ENCODE measurements at places on chromosomes 2 and 18.

DNA sequence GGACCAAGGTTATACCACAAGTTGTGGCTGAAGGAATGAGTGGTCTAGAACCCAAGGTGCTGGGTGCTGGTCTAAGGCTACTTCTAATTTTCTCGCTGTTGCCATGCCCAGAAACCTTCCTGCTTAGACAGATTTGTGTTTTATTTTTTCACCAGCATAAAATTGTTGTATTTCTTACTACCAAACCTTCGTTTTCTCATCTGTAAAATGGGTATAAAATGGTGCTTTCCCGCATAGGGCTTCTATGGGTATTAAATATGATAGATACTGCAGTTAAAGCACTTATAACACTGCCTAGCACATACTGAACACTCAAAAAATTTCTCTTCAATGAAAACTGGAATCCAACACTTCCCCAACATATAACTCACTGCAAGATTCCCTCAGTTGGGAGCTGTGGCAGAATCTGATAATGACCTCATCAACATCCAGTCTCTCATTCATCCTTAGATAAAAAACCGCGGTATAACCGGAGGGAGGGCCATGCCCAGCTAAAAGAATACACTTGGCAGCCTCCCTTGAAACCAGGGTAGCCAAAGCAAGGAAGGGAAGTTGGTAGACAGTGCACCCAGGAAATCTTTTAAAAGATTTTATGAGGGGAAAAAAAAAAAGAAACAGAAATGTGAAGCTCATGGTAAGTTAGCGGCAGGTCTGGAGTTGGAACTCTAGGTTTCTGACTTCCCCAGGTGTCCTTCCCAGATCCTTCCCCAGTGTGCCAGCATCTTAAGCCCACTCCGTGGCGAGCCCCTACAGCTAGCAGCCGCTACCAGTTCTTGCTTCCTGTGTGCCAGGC is 1.2 kb downstream of the NEMP2 start:
- no peak for DNase-seq

DNA sequence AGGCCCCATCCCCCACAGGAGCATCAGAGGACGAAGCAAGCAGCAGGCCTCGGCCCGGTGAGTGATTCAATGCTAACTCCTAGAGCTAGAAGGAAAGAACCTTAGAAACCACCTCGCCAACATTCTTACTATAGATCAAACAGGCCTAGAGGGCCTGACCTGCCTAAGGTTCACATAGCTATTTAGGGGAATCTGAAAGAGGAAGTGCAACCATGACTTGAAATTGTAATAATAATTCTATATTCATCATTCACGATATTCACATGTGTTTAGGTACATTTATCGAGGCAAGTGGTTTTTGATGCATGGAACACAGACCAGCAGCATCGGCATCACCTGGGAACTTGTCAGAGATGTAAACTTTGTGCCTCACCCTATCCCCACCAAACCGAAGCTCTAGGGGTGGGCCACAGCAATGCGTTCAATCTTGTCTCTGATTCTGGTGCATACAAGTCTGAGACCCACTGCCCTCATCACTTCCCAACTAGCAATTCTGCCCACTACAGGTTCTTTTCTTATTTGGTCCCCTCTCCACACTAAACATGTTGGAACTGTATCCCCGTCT is 78.0 kb upstream of the DNMT3A start:
- peak; percentile 74 for DNase-seq

DNA sequence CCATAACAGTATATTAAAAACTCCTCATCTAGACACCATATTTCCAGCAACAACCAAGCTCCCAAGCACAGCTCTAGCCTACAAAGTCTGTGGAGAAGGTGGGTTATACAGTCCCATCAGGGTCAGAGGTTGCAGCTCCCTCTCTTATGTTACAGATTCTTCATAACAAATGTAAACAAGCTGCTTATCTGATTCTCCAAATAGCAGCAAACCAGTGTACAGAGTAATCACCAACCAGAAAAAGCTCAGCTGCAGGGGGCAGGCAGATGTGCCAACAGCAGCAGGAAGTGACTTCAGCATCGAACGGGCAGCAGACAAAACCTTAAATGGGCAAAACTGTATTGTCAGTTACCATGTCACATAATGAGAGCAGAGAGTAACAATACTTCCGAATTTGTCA is 52.9 kb upstream of the NABP1 start:
- peak; percentile 84 for DNase-seq

DNA sequence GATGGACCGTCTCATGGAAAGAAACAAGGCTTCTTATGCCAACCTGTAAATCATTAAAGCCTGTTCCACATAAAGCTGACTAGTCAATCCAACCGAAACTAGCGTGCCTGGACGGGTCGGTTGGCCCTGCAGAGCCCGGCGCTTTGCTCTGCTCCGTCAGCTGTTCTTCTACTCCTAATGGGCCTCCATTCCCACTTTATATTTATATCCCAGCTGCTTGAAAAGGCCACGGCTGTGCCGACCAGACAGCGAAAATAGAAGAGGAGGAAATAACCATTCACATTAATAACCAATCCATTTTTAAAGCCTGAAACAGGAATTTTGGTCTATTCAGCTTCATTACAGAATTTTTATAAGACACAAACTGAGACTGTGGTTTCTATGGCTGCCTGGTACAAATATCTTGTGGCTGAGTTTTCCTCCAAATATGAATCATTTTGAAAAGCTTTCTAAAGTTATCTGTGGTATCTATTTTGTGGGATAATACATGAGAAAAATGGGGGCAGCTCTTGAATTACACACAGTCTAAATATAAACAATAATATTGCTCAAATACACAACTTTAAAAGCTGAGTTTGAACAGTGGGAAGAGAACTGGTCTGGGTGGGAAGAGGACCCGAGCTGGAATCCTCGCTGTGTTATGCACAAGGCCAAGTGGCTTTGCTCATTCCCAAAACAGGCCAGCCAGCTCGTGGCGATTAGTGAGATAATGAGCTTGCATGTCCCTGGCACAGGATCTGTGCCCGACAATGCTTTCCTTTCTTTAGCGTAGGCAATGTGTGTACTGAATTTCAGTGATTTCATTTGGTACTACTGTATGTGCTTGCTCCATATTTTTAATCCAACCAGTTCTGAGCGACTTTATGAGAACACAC is 10.5 kb upstream of the FAM124B start:
- DNase-seq, result no peak

- DNase-seq, result no peak
Observed at GRCh38 chr2:52289741-52290140, 1257.8 kb upstream of the NRXN1 start.

- DNase-seq, result no peak
Observed at GRCh38 chr2:197184959-197185586, 125.5 kb downstream of the ANKRD44 start.

DNA sequence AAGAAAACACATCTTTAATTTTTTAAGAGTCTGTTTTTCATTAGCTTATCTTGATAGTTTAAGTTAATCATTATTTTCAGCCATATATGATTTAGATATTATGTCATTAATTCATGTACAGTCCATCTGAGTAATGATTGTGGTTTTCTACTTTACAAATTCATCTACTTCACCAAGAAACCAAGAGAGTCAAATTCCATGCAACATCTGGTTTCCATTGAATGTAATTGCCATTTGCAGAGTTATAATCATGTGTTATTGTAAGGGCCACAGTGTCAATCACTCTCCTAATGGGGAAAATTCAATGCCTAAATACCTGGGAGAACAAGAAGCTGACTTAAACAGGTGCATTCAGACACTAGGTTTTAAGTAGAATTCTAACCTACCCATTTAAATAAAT is 217.2 kb upstream of the OSR1 start:
- DNase-seq, result no peak

GRCh38 chr18:8469544-8470130 is 139.6 kb upstream of the RAB12 start:
- DNase-seq, result no peak

DNA sequence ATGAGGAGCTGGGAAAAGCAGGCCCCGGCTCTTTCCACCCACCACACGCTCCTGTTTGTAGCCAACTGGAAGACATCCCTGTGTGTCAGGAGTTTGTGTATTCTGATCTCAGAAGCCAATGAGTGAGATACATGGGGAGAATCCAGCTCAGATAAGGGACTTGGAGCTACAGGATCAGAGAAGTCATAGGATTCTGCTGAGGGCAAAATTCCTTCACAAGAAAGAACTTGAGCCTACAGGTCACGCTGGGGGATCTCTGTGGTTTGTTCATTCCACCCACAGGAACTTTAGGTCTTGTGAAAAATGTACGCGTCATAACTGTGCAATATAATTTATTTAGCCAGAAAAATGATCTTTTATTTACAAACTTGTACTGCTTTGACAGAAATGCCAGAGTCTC is 80.1 kb upstream of the SMIM21 start:
- DNase-seq, result no peak

DNA sequence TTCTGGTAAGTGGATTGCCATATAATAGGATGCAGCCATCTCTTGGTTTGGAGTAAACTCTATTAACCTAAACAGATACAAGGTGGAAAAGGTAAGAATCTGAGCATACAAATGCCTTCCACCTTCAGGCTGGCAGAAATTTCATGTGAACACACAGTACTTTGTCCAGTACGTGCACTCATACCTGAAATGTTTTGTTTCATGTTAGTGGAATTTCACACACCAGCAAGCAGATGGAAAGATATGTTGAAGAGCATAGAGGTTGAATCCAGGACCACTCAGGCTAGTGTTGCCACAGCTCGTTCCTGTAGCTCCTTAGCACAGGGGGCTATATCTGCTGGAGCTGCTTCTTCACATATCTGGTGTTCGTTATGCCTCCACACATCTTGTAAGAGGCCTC is 34.0 kb downstream of the CRIM1 start:
- no peak for DNase-seq

- DNase-seq, result no peak
Observed at GRCh38 chr18:10928011-10928771, 221.2 kb downstream of the PIEZO2 start.

GRCh38 chr18:6649421-6650126 is 79.9 kb upstream of the ARHGAP28 start:
- no peak for DNase-seq

DNA sequence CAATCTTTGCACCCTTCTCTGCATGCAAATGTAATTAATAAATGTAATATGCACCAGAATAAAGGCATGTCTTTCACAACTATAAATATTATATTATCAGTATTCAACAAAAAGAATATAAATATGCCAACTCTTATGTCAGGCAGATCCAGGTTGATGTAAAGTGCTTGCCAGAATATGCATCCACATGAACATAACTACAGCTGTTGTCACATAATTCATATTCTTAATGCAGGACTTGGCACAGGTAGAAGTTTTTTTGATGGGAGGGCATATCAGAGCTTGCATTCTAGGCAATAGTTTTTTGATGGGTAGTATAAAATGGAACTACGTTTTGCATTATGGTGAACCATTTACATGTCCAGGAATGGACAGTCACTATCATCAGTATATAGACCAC is 544.3 kb downstream of the ZNF804A start:
- no peak for DNase-seq

DNA sequence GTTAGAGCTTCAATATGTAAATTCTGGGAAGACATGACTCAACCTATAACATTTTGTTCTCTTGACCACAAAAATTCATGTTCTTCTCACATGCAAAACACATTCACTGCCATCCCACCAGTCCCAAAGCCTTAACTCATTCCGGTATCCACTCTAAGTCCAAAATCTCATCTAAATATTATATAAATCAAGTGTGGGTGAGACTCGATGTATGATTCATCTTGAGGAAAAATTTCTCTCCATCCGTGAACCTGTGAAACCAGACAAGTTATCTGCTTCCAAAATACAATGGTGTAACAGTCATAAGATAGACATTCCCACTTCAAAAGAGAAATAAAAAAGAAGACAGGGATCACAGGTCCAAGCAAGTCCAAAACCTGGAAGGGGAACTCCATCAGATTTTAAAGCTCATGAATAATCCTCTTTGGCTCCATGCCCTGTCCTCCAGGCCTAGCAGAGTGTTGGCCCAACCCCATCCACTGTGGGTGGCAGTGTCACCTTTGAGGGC is 101.3 kb downstream of the RAD51AP2 start:
- DNase-seq, result no peak

- DNase-seq, result no peak
Observed at GRCh38 chr18:64017870-64018269, 48.0 kb downstream of the SERPINB8 start.

- no peak for DNase-seq
Observed at GRCh38 chr2:48633143-48633542, 15.5 kb downstream of the GTF2A1L start.

DNA sequence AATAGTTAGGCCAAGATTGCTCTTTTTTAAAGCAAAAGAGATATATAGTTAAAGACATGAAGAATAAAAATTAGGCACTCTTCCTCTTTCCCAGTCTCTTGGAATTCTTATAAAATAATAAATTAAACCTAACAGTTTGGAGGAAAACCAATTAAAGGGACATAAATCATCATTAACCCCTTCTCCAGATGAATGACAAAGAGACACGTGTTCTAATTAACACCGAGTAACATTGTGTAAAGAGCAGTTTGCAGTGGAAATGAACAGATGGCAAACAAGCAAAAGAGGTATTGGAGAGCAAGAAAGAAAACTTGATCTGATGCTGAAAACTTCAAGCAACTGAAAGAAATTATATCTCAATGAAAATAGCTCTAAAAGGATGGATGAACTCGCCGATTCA is 48.4 kb downstream of the BCL2 start:
- DNase-seq, result no peak

- no peak for DNase-seq
Observed at GRCh38 chr2:188975497-188976102, 1.4 kb downstream of the COL3A1 start.

- no peak for DNase-seq
Observed at GRCh38 chr2:48075631-48076030, 169.3 kb upstream of the FBXO11 start.

- no peak for DNase-seq
Observed at GRCh38 chr2:98188351-98189046, 101.5 kb downstream of the VWA3B start.

Measured in CD4-positive, alpha-beta T cell treated with Interferon alpha-2 for 1 hour (primary cell).